T-helper 1 cell (primary cell): ENCODE measurements at places on chromosomes 5 and 9.

GRCh38 chr9:76658510-76659231, 105.6 kb upstream of the PCA3 start:
- no peak for DNase-seq

DNA sequence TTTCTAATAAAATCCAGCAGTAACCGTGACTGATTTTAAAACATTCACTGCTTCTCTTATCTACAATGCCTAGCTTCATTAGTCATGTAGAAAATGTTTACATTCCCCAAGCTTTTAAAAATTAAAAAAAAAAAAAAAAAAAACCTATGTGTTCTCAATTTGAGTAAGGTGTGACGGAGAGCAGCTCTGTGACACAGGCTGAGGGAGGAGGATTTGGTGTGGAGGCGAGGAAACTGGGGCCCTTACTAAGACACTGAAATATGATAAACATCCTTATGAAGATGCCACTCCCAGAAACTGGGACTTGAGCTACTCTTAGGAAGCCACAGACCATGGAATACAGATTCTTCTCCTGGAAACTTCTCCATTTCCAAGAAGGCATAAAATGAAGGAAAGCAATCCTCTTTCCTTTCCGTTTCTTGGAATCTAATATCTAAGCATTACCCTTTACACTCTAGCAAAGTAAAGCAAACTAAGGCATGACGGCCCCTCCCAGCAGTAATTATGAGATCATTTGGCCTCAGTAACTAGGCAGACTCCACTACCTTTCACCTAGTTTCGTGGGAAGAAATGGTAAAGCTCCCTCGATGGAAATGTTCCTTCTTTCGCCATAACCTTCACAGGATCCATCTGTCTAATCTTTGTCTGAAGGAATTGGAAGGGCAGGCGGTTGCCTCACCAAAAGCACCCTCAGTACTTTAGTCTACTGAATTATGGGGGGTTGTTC, 23.5 kb downstream of the GRAMD2B start:
- DNase-seq: no peak

- DNase-seq: no peak
These were observed 15.1 kb upstream of the GCNT1 start for GRCh38 chr9:76443887-76444286.

DNA sequence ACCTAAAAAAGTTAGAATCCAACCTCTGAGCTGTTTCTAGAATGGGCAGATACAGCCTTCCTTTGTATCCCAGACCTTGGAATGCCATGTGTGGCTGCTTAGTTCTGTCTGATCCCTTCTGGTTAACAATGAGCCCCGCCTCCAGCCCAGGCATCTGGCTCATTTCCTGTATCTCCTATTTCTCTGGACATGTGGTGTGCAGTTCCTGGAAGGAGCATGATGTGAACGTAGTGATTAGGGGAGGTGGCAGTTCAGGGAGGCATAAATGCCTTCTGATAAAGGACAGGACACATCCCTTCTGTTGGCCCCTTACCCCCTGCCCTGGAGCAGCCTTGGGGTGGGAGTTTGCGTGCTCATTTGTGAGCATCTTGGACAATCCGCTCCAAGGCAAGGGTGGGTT, 243.0 kb downstream of the ZSWIM6 start:
- no peak for DNase-seq
